Activated T-cell treated with anti-CD3 and anti-CD28 coated beads for 4 hours (primary cell): ENCODE measurements at places on chromosomes 2 and 18.

- no peak for DNase-seq
Measured at GRCh38 chr2:218992703-218993344, 398 bp downstream of the CRYBA2 start.

DNA sequence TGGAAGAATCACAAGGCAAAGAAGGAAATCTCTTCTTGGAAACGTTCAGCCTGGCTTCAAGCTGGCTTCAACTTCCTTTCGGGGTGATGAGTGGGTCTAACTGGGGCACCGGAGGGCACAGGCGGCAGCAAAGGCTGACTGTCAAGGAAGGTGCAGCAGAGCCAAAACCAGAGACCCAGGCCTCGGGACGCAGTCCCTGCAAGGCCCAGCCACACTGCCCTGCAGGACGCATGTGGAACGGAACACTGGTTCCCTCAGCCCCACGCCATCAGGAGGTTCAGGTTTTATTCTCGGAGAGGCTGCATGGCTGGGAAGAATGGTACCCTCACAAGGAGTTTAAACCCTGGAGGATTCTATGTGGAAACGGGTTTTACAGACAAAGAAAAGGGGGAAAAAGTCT, 165.5 kb downstream of the HDAC4 start:
- no peak for DNase-seq

DNA sequence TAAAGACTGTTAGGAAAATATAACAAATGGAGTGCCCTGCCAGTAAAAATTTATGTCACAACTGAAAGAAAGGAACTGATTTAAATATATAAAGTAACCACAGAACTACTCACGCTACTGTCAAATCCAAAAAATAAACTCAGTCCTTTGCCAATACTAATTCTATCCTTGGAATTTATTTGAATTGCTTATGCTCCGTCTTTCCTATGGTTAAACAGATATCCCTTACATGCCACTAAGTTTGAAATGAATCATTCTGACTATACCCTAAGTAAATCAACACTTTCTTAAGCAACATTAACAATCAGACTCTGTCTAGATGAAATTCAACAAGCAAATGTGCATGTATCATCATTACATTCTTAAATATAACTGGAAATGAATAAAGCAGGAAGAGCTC, 9.8 kb downstream of the HNRNPLL start:
- no peak for DNase-seq

DNA sequence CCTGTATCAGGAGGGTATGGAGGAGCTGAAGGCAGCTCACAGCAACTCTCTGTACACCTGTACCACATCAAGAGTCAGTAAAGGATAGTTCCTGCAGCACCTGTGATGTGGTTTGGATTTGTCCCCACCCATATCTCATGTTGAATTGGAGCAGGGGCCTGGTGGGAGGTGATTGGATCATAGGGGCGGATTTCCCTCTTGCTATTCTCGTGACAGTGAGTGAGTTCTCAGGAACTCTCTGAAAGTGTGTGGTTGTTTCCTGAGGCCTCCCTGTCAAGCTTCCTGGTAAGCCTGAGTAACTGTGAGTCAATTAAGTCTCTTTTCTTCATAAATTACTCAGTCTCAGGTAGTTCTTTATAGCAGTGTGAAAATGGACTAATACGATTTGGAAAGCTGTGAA, 28.9 kb downstream of the OSBPL1A start:
- DNase-seq, result peak; percentile 24

GRCh38 chr2:171409436-171409971, 24.3 kb downstream of the METTL8 start:
- no peak for DNase-seq

DNA sequence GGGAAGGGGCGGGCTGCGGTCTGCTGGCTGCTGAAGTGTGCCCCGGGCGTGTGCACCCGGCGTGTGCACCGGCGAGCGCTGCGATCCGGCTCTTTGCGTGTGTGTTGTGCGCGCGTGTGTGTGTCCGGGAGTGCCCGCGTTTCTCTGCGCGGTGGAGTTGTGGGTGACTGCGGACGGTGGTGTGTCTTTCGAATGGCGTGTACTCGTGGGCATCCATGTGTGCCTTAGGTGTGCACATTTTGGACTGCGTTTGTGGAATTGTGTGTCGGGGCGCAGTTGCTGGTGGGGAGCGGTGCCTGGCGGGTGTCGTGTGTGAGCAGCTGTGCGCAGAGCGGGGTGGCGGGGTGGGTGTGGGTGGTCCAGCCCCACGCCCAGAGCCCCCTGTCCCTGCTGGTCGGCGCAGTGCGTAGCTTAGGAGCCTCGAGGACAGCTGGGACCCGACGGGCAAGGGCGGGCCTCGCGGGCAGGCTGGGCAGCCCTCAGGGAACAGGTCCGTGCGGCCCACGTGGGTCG, 533 bp downstream of the HPCAL1 start:
- DNase-seq, result no peak
